Airway epithelial cell (primary cell): ENCODE measurements at places on chromosomes 16 and 17. TPM values are rescaled to one million over a fixed set of nuclear protein-coding genes. Genes with fewer than 3 reads are reported as not detected.

PRAC2 gene
- total RNA-seq, result not detected in 2 replicates

ASGR1 gene
- total RNA-seq, result 0.21 TPM in 1 of 2 replicates, not detected in the other

SLC5A10 gene
- total RNA-seq, result 0.05 TPM in 1 of 2 replicates, not detected in the other

TNFSF13 gene
- 4.4 and 5.1 TPM in 2 replicates for total RNA-seq

IL17C gene
- not detected in 2 replicates for total RNA-seq

CRYM gene
- not detected in 2 replicates for total RNA-seq

HSD3B7 gene
- total RNA-seq, result 8.8 and 10.4 TPM in 2 replicates
